ENCODE measurements at places on chromosomes 5 and 9.

DNA sequence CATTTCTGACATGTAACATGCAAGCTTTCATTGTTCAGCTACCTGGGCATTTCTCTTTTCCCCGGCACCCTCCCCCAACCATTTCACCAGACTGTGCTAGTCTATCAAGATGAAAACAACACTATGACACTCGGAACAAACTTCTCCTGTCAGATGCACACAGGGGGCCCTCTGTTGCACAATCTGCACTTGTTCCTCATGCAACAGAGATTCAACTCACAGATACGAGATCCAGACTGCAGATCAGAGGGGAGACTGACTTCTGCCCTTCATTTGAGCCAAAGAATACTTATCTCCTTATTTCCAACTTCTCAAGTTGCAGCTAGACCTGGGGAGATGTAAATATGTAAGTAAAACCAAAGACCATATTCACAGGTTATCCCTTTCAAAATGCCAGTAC is 15.7 kb upstream of the FST start:
- no peak for DNase-seq

DNA sequence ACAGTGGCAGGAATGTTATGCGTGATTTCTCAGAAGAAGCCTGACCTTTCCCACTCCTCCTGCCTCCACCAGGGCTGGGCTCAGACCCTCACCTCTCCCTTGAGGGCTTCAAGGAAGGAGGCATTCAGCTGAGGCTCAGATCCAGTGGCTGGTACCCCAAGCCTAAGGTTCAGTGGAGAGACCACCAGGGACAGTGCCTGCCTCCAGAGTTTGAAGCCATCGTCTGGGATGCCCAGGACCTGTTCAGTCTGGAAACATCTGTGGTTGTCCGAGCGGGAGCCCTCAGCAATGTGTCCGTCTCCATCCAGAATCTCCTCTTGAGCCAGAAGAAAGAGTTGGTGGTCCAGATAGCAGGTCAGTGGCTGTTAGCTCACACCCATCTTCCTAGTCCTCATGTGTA is 9.9 kb downstream of the BTNL9 start:
- DNase-seq: no peak

DNA sequence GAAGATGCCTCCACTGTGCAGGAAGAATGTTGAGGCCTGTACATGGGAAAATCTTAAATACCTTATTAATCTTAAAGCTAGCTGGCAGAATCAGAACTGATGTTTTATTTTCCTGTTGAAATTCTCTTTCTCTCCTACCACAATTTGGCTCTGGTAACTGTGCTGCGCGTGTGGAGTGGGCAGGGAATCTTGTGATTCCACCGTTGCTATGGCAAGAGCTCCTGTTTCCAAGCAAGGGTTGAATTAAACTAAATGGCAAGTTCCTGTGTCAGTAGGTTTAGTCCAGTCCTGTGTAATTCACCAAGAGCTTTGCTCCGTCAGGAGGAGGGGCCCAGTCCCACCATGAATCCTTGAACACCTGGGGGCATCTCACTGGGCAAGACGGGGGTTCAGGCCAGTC is 36.4 kb downstream of the NXNL2 start:
- DNase-seq: peak; percentile 40

DNA sequence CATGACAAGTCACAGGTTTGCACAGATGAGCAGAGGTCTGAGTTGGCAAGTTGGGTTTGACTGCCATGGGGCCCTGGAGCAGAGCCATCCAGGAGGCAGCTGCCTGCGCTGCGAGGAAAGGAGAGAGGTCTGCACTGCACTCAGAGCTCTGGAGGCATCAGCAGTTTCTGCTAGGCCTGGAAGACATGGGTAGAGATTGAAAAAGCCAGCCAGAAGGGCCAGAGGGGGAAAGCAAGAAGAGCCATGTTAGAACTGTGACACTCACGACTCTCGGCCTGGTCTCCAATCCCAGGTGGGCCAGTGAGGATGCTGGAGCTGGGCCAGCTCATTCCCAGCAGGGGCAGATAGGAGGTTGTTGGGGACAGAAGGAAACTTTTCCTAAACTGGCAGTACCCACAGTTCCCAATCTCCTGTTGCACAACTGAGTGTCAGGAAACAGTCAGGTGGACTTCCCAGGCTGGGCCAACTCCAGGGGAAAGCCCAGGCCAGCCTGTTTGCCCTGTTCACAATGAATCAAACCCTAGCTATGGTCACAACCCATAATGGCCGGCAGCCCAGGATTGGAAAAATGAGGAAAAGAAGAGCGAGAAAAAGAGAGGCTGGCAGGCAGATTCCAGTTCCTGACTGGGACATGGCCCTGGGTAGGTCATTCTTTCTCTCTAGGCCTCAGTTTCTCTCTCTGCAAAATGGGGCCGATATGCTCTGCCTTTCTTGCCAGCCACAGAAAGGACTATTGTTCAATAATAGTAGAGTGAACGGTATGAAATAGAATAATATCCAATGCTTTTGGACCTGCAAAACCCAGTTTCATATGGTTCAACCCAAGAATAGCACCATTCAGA is 7.8 kb upstream of the ORM1 start:
- no peak for DNase-seq

GRCh38 chr5:43304525-43304924 is 8.7 kb downstream of the HMGCS1 start:
- DNase-seq: no peak

GRCh38 chr5:176748073-176748966 is 62.0 kb upstream of the UNC5A start:
- no peak for DNase-seq

DNA sequence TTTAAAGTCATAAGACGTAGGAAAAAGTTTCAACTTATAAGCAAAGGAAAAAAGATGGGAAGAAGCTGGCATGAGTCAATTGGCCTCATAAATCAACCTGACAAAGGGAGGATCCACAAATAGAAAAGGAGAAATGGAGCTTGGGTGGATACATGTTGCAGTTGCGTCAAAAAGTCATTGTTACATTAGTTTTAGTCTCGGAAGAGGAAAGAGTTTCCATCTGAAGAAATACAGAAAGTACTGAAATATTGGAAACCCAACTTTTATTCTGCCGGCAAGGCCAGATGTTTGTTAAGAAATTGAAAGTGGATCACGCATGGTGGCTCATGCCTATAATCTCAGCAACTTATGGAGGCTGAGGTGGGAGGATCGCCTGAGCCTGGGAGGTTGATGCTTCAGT is 11.3 kb upstream of the TIMD4 start:
- DNase-seq: no peak

- DNase-seq: no peak
Observed at GRCh38 chr5:142874540-142874939, 104.4 kb downstream of the ARHGAP26 start.

- no peak for DNase-seq
Observed at GRCh38 chr5:34789639-34790038, 49.3 kb upstream of the TTC23L start.

GRCh38 chr5:34889394-34889793 is 25.9 kb downstream of the RAD1 start:
- no peak for DNase-seq

GRCh38 chr5:96718635-96719077 is 56.5 kb downstream of the CAST start:
- DNase-seq: no peak

- DNase-seq: no peak
Observed at GRCh38 chr9:74281674-74282073, 215.5 kb upstream of the RORB start.

GRCh38 chr9:36521148-36521547 is 51.5 kb upstream of the MELK start:
- no peak for DNase-seq

GRCh38 chr5:82167372-82167935 is 110.7 kb downstream of the RPS23 start:
- no peak for DNase-seq

DNA sequence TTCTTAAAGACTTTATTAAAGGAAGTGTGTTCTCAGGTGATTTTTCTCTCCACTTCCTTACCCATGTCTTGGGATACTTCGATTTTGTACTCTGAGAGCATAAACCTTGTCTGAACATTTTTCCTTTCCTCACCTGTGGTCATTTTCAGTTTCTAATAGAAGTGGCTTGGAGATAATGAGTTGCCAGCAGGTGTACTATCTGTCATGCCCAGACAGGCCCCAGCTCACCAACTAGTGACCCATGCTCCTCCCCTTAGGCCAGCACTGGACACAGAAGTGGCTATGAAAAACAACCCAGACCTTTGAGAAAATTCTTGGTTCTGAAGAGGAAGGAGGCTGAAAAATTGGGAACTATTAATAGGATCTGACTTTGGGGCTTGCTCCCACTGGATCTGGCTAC is 49.2 kb upstream of the SMIM32 start:
- DNase-seq: no peak

DNA sequence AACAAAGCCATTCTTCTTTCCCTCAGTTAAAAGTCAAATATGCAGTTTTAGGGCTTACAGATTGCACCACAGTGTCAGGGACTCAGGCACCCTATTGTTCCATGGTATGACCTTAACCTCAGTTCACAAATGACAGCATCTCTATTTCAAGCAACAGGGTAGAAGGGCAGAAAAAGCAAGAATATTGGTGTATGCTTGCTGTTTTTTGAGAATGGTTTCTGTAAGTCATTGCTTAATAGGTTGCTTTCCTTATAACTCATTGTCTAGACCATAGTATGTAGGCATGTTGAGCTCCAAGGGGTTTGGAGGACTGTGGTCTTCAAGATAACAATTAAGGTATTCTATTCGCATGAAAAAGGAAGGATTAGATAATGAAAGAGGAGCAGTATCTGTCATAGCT is 183.5 kb upstream of the EDIL3 start:
- no peak for DNase-seq

GRCh38 chr5:82329393-82329792 is 51.2 kb upstream of the RPS23 start:
- DNase-seq: no peak

DNA sequence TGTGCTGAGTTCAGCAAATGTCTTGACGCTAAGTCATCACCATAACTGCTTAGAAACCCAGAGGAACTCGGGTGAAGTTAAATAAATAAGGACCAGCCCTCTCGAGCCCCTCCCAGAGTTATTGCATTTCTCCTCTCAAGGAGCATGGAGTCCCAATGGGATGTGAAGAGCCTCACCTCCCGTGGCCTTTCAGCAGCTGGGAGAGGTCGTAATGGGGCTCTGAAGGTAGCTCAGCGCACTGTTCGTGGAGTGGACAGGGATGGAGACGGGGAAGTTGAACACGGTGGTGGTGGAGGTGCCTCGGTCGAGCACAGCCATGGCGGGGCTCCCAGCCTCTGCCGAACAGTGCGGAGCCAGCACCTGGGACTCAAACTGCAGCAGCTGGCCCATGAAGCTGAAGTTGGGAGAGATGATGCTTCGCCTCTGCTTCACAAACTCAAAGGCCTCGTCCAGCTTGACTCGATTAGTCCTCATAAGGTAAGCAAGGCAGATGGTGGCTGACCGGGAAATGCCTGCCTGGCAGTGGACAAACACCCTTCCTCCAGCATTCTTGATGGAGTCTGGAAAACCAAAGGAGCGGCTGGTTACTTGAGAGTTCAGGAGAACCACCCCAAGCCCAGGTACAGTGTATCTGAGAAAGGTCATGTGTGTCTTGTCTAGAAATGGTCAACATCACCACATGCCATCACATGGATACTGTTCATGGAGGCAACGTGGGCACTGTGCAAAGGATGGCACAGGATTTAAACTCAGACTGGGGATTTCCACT is 2.2 kb downstream of the DUSP1 start:
- no peak for DNase-seq

- no peak for DNase-seq
Observed at GRCh38 chr5:29889051-29889450, 1304.4 kb upstream of the CDH6 start.

GRCh38 chr5:134189031-134189430 is 12.3 kb upstream of the SKP1 start:
- DNase-seq: no peak

- DNase-seq: no peak
Observed at GRCh38 chr5:179620703-179621350, 2.6 kb downstream of the HNRNPH1 start.

DNA sequence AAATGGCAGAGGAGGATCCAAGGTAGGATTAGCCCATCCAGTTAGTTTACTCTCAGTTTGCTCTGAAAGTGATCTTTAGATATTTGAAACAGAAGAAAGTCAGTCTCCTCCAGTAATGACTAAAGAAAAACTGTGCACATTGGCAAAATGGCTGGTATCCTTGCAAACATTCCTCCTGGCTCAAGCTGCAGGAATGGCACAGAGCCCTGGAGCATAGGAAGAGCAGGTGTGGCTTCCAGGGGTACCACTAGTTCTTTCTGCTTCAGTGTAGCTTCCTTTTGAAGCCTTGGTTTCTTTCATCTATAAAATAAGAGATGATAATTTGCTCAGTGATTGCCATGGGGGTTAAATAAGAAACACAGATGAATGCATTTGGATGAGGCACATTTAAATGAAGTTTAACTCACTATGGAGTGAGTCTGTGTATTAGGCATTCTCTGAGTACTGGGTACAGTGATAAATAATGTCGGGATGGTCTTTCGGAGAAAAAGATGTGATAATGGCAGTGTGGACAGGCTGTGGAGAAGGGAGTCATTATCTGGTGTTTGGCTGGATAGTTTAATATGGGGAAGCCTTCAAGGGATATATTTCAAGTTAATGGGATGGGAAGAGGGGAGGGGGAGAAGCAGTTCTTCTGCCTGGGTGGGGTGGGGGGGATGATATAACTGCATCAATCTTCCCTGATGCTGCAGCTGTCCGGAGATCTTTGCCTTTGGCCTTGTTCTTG is 217.3 kb upstream of the KLF4 start:
- DNase-seq: no peak

- no peak for DNase-seq
Observed at GRCh38 chr9:95167998-95168397, 149.5 kb downstream of the FANCC start.

- peak; percentile 25 for DNase-seq
Observed at GRCh38 chr9:87792831-87793288, 66.9 kb downstream of the CTSL start.

- DNase-seq: no peak
Observed at GRCh38 chr9:99852617-99853016, 30.9 kb downstream of the NR4A3 start.

DNA sequence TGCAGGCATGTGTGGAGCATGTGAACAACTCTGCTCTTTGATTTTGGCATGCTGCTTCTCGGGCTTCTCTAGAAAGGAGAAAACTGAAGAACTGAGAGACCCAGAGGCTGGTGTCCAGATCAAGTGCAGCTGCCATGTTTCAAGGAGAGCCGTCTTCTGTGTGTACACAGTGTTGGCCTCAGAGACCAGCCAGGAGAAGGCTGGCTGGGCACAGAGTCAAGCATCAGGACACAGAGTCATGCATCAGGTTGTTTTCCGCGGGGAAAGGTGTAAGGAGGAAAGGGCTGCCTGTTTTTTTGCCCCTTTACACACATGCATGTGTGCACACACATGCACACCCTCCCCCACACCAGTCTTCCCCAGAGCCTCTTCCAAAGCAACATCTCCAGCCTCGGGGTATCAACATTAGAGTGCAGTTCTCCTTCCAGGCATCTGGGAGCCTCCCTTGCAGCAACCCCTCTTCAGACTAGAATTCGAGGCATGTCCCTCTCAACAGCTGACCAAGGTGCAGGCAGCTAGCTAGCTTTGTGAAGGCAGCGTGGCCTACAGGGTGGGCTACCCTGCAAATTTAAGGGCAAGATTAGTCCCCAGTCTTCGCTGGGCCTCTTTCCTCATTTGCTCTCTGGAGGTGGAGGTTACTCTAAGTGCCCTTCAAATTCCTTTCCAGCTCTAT is 180.9 kb downstream of the AOPEP start:
- no peak for DNase-seq

- no peak for DNase-seq
Observed at GRCh38 chr5:9698841-9699240, 68.7 kb upstream of the TAS2R1 start.
